Mucosa of gallbladder (tissue), 1 donor: ENCODE measurements at places on chromosomes 6 and 20.

DNA sequence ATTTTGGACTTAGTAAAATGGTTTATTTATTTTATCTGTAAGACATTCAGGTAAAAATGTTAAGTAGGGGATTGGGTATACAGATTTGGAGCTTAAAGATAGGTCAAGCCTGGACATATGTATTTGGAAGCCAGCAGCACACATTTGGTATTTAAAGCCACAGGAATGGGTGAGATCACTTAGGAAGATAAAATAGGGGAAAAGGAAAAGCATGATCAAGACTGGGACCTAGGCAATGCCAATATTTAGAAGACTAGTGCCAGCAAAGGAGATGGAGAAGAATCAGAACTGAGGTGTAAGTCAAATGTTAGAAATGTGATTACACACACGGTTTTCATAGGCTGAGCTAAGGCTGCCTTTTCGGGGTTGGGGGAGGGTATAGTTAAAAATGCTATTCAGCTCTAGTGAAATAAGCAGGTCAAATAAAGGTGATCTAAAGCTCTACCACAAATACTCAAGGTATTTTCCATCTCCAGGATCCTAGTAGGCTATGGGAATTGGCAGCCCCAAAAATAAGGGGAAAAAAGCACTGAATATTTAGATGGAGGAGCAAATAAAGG lies 20.6 kb downstream of the SLC2A12 start:
- DNase-seq = no peak

- no peak for DNase-seq
Measured at GRCh38 chr6:116405138-116405537, 34.4 kb downstream of the DSE start.

GRCh38 chr6:89944826-89945407 lies 50.6 kb downstream of the GJA10 start:
- no peak for DNase-seq

DNA sequence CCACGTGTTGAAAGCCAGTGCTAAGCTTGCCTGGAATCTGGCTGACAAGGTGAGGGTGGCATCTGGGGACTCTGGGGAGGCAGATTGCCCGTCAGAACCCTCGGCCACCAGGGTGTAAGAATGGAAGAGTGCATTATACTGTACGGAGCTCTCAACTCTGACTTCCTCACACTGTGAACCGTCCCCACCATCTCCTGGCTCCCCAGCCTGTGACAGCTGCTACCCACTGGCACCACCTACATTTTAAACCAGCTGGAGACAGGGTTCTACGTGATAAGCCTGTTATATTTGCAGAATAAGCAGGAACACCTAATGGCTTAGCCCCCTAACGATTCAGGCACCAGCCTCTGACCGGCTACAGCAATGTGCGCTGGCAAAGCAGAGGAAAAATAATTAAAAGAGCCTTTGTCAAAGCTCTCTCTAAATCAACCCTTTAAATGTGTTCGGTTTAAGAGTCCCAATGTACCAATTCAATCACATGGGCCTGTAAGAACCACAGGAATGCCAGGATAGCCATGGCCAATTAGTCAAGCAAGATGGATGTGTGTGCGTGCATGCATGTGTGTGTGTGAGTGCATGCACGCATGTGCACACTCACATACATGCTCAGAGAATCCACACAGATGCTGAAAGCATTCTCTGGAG lies 89.1 kb upstream of the TAB2 start:
- DNase-seq = no peak

DNA sequence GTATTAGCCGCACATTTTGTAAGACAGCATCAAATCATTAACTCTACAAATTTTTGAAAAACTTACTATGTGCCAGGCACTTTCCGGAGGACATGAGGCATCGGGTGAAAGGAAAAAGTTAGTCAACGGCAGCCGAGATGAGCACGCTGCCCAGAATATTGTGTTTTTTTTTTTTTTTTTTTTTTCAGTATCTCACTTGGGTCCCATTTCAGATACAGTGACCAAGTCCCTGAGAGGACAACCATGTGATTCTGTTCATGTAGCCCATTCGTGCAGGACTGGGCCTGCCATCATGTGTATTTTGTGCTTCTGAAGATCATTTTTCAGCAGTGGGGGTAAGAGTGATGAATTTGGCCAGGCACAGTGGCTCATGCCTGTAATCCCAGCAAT lies 1.3 kb downstream of the SLA2 start:
- DNase-seq = no peak

DNA sequence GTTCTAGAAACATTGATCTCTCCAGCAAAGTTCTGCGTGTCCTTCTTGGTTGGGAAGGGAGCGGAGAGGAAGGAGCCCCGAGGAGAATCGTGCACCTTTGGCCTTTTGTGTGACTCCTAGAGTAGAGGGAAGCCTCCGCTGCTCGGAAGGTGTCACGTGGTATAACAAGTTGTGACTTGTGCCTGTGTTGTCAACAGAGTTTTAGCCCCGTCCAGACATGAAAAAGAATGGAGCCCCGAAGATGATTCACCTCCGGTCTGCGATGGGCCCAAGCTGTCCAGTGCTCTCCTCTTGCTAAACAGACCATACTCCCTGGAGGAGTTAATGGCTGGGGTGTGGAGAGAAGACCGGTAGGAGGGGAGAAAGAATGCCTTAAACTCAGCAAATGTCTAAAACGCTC lies 7.0 kb downstream of the EYA2 start:
- no peak for DNase-seq

- no peak for DNase-seq
Measured at GRCh38 chr6:102742028-102742427, 1348.5 kb downstream of the GRIK2 start.

- no peak for DNase-seq
Measured at GRCh38 chr6:122790423-122791309, 1.6 kb downstream of the SMPDL3A start.

DNA sequence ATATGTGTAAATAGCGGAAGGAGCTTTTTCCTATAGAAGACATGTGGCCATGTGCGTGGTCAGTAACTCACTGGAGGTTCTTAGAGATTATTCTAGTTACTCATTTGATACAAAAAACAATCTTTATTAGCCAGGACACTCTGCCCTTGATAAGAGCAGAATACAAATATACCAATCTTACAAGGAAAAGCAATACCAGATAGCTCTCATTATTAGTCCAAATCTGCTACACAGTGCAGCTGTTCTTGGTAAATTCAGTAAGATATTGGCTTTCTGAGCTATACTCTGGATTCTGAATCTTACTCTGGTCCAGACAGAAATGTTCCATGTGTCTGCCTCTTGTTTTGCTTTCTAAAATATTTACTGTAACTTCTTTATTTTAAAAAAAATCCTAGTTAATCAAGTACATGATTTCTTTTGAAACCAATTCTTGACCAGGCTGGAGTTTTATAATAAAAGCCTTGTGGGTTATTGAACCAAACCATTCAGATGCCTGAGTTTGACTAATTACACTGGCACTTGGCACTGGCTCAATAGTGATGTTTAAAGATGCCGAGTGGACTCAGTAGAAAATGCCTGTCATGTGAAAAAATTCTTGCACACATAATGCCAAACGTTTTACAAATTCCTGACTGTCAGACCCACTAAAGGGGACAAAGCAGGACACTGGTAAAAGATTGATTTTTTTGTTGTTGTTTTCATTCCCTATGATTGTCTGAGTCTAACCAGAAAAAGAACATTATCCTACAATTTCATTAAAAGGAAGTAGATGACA lies 242.8 kb upstream of the TCF21 start:
- DNase-seq = no peak

DNA sequence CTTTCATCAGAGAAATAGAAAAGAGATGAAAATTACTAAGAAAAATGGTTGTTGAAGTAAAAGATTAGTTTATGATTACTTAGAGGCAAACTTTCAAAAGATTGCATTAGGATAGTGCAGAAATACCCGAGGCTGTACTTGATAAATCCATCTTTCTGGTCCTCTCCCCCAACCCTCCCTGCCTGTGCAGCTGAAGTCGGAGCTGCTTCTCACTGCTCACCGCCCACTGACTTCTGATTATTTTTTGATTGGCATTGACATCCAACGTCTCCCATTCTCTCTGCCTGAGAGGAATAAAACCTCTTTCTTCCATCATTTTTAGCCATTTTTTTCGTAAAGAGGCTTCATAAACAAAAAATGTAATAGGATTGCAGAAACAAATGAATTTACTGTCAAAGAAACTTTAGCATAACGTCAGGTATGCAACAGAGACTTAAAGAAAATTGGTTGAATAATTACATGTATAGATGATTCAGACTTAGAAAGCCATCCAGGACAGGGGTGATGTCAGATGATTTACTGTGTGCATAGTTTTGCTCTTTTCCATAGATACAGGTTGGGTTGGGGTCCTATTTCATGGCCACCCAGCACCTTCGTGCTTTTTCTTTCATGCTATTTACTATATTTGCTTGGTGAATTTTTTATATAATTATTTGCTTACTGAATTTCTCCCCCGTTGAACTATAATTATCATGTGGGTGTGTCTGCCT lies 53.6 kb upstream of the EDN3 start:
- DNase-seq = no peak

DNA sequence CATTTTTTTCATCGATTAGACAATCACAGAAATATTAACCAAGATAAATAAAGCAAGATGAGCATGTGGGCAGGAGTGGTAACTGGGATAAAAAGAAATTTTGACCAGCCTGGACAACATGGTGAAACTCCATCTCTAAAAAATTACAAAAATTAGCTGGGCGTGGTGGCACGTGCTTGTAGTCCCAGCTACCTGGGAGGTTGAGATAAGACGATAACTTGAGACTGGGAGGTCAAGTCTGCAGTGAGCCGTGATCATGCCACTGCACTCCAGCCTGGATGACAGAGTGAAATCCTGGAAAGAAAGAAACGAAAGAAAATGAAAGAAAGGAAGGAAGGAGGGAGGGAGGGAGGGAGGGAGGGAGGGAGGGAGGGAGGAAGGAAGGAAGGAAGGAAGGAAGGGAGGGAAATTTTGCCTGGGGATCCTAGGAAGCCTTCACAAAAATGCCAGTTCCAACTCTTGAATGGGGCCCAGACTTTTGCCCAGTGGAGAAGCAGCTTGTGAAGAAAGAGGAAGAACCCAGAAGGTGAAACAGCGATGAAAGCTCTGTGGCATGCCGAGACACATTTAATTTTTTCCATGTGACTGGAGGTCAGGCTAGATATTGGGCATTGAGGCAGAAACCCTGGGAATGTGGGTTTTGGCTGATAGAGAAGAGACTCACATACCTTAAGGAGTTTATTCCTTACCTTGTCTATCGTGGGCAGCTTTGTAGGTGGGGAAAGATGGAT lies 20.3 kb downstream of the CCDC170 start:
- DNase-seq = no peak

- DNase-seq = no peak
Measured at GRCh38 chr6:38192011-38192410, 372.5 kb downstream of the ZFAND3 start.

- DNase-seq = no peak
Measured at GRCh38 chr6:13292774-13293173, 35.6 kb downstream of the TBC1D7 start.

DNA sequence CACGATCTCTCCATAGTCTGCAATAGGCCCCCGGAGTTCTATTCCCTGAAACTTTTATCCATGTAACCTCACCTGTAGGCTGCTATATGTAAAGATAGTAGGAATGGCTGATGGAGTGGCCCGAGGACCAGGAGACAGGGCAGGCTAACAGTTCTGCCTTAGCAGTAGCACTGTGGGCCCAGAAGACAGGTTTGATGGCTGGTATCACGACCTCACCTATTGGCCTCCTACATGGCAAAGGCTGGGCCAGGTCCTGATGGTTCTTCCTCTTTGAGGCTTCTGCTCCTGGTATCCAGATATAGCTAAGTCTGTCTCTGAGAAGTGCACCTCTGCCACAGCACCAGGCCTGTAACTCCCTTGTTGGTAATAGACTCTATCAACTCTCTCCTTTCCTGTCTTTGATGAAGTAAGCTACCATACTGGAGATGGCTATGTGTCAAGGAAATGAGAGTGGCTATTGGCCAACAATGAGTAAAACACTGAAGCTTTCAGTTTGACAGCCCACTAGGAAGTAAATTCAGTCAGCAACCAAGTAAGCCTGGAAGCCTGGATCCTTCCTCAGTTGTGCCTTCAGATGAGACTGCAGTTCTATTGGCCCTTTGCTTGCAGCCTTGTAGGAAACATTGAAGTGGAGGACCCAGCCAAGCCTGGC lies 5.7 kb downstream of the SPEF1 start:
- no peak for DNase-seq

GRCh38 chr6:313087-313486 lies 20.8 kb downstream of the DUSP22 start:
- DNase-seq = no peak

GRCh38 chr6:148831531-148831930 lies 84.7 kb downstream of the UST start:
- DNase-seq = no peak

- DNase-seq = peak; percentile 29
Measured at GRCh38 chr6:82097676-82098075, 149.9 kb downstream of the IBTK start.

DNA sequence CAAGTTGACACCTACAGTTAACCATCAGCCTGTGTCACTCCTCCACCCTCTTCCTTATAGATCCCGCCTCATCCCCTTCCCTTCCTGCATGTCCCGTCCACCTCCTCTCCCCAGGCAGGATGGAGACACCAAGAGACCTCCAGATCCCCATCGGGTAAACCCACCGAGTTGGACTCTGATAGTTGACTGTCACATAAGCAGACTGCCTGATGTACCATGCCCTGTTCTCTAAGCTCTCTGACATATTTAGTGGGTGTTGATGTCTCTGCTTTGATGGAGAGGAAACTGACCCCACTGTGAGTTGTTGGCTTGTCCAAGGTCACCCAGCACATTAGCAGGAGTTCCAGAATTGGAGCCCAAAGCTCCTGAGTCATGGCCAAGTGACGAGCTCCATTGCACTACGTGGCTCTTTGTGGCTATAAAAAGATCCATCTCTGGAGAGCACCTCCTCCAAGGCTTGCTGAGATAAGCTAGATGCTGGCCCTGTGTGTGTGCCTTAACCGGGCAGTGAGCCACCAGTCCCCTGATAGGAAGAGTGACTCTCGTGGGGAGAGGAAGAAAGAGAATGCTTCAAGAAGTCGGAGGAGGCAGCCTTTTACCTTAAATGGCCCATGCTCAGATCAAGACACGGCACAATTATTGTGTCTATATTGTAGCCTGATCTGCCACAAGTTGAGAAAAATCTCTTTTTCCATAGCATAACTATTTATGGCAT lies 236.0 kb upstream of the ECI2 start:
- DNase-seq = no peak

DNA sequence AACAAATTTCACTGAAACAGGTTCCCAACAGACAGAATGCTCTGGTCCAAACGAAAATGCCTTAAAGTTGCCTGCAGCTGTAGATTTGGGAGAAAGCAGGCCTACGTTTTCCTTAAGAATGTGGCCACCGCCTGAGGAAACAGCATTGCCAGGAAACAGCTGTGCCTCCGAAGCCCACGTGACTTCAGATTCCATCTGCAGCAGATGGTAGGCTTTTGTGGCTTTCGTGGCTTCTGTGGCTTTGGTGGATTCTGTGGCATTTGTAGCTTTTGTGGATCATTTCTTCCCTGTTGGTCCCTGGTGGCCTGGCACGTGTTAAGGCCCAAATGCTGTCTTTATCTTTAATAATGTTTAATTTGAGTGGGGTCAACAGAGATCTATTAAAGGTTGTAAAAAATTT lies 222.9 kb downstream of the TTLL2 start:
- DNase-seq = no peak
